ENCODE measurements at places on chromosomes 1 and 21. TPM values are rescaled to one million over a fixed set of nuclear protein-coding genes. Genes with fewer than 3 reads are reported as not detected.

Gene LORICRIN
- total RNA-seq, result not detected

Gene KHDRBS1
- 39.0 TPM for total RNA-seq

Gene CAPZB
- 84.1 TPM for total RNA-seq

Gene RHBDL2
- 5.4 TPM for total RNA-seq

Gene TNNT2
- total RNA-seq, result 0.20 TPM

Gene TMIGD3
- not detected for total RNA-seq

Gene ATP8B2
- total RNA-seq, result 39.3 TPM

Gene DCST2
- total RNA-seq, result not detected

Gene ZRANB2
- total RNA-seq, result 42.8 TPM

Gene AKNAD1
- total RNA-seq, result not detected

Gene PLA2G2D
- not detected for total RNA-seq

Gene DTL
- total RNA-seq, result 43.1 TPM

Gene AADACL3
- total RNA-seq, result not detected

Gene SHISA4
- total RNA-seq, result 0.24 TPM

Gene TMEM59
- total RNA-seq, result 147 TPM

Gene SLC30A2
- not detected for total RNA-seq

Gene SPRR4
- total RNA-seq, result not detected
